ENCODE measurements at places on chromosomes 1 and 21.

- H3K27ac ChIP-seq, result no peak overlapping the region
- H3K4me3 ChIP-seq, result no peak overlapping the region
- DNase-seq, result peak; percentile 58
- no peaks in the 10 kb centered on the region for H3K4me1 ChIP-seq
Observed at GRCh38 chr21:44379515-44379848, 26.1 kb downstream of the TRPM2 start.

DNA sequence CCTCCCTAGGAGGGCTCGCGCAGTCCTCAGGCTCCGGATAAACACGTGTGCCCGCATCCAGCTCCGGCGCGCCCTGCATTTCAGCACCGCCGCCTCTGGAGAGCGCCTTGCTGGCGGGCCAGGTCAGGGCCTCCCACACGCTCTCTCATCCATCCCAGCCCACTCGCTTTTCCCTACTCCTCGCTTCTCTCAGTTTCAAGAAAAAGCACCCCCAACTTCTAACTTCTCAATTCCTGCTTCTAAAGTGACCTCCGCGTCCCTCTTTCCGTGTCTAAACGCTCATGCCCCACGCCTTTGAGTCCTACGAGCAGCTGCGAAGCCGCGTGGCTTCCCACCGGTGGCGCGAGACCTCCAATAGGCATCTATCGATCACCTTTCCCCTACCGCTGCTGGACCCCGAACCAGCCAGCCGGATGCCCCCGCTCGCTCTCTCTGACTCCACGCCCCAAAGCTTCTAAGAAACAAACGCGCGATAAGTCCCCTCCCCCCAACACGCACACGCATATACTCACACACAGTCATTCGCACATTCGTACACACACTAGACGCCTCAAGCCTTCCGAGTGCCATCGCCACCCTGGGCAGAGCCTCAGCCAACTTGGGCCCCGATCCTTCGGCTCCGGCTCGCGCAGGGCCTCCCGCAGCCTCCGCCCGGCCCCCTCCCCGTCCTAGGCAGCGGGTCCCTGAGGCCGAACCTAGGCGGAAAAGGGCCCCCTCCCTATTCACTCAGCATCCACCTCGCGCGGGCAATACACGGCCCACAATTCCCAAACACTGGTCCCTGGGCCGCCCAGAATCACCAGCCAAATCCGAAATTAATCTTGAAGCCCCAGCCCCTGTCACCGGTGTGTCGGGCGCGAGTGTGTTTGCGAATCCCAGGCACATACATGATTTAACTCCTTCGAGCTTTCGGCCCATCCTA is 1.1 kb downstream of the NMNAT2 start:
- H3K27ac ChIP-seq, result no peak overlapping the region
- no peaks in the 10 kb centered on the region for H3K36me3 ChIP-seq
- no peak overlapping the region for H3K4me3 ChIP-seq
- peaks cover 10% of the 10 kb centered on the region for H3K27me3 ChIP-seq
- peak; percentile 92 for DNase-seq
- H3K4me1 ChIP-seq, result peaks cover 13% of the 10 kb centered on the region

GRCh38 chr1:200180821-200181220 is 153.3 kb downstream of the NR5A2 start:
- H3K4me3 ChIP-seq, result no peak overlapping the region
- no peaks in the 10 kb centered on the region for H3K27me3 ChIP-seq
- no peak overlapping the region for H3K27ac ChIP-seq
- H3K36me3 ChIP-seq, result no peaks in the 10 kb centered on the region
- H3K4me1 ChIP-seq, result no peaks in the 10 kb centered on the region

DNA sequence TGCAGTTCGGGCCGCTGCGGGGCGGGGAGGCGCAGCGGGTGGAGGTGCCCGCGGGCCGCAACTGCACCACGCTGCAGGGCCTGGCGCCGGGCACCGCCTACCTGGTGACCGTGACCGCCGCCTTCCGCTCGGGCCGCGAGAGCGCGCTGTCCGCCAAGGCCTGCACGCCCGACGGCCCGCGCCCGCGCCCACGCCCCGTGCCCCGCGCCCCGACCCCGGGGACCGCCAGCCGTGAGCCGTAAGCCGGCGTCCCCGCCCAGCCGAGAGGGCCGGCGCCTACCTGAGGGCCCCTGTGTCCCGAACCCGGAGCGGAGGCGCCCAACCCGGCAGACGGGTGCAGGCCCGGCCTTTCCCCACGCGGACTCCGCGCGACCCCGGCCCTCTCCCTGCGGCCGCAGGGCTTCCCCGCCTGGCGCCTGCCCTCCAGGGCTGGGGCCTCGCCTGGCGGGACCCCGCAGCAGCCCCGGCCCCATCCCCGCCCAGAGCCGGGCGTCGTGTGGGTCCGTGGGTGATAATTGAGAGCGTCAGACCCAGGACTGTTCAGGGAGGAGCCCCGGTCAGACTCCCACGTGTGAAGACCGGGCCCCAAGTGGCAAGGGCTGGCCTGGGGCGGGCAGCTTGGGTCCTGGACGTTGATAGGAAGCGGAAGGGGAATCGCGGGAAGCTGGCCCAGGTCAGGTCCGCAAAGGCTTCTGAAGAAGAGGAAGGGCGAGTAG is 4.2 kb downstream of the VWA1 start:
- H3K4me3 ChIP-seq, result no peak overlapping the region
- DNase-seq, result no peak
- H3K27ac ChIP-seq, result no peak overlapping the region

GRCh38 chr21:36734367-36735200 is 35.7 kb downstream of the SIM2 start:
- no peak overlapping the region for H3K27ac ChIP-seq
- no peaks in the 10 kb centered on the region for H3K4me1 ChIP-seq
- no peaks in the 10 kb centered on the region for H3K36me3 ChIP-seq
- DNase-seq, result no peak

GRCh38 chr1:186503190-186503589 is 42.3 kb upstream of the PDC start:
- no peak for DNase-seq
- H3K4me3 ChIP-seq, result no peak overlapping the region
- H3K27me3 ChIP-seq, result no peaks in the 10 kb centered on the region
- no peaks in the 10 kb centered on the region for H3K36me3 ChIP-seq
- no peaks in the 10 kb centered on the region for H3K4me1 ChIP-seq

DNA sequence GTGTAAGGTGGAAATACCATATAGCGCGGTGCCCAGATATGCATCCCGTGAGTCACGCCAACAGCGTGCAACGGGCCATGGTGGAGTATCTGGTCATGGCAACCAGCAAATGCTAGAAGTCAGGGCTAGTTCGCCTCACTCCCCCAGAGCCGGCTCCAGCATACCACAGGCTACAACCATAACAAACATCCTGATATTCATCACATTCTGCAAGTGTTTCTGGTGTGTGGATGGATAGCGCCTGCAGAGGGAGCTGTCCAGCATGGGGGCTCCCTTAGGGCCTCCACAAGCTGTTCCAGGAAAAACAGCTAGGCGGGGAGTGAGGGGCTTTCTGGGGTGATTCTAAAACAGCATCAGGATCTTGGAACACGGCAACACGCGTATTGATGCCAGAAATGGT is 6.8 kb downstream of the C1orf198 start:
- H3K36me3 ChIP-seq, result no peaks in the 10 kb centered on the region
- H3K27ac ChIP-seq, result no peak overlapping the region
- no peak overlapping the region for H3K4me3 ChIP-seq
- no peak for DNase-seq
- H3K4me1 ChIP-seq, result no peaks in the 10 kb centered on the region
- no peaks in the 10 kb centered on the region for H3K27me3 ChIP-seq

GRCh38 chr1:80365359-80366021 is 1359.0 kb upstream of the ADGRL4 start:
- H3K27ac ChIP-seq, result no peak overlapping the region
- no peaks in the 10 kb centered on the region for H3K4me1 ChIP-seq
- no peaks in the 10 kb centered on the region for H3K27me3 ChIP-seq
- no peak overlapping the region for H3K4me3 ChIP-seq
- DNase-seq, result no peak

DNA sequence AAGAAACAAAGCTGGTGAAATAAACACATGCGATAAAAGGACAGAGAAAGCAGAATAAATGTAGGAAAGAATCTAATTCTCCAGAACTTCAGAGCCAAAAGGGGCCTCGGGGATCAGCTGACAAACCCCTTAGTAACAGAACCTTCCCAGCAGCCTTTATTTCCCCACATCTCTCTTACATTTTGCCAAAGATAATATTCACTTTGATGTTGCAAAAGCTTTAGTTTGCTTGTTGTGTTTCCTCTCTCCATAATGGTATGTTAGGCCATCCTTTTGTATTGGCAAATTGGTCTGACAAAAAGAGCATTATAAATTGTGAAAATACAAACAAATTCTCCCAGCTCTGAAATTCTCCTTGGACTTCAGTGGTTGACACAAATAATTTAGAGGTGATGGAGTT is 54.9 kb downstream of the OPTC start:
- H3K4me3 ChIP-seq, result no peak overlapping the region
- H3K27me3 ChIP-seq, result no peaks in the 10 kb centered on the region
- no peaks in the 10 kb centered on the region for H3K36me3 ChIP-seq

DNA sequence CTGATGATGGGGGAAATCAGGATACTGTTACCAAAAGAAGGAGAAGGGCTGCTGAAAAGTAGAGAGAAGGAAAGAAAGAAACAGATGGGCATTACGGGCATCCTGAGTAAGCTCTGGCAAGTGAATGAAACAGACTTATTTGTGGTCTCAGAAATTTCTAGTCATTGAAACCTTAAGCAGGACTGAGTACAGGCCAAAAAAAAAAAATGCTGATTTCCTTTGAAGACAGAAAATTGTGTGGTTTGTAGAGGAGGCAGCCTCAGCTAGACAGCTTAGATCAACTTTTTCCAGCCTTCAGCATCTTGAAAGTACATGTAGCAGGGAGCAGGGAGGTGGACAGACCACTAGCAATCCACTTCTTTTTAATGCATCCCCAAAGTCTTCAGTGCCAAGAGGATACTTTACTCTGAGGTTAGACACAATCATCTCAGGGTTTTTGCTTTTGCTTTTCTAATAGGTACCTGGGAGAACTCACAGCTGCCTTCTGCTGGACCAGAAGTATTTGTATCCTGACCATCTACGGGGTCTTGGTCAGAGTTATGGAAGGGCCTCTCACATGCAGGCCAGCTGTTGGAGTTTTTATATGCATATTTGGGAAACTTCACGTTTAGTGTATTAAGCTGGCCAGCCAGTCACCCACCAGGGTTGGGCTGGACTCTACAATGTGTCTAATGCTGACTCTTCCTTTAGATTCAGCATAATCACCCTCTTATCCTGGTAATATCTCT is 10.6 kb upstream of the CAPZB start:
- no peak for DNase-seq
- no peak overlapping the region for H3K27ac ChIP-seq
- H3K27me3 ChIP-seq, result no peaks in the 10 kb centered on the region

DNA sequence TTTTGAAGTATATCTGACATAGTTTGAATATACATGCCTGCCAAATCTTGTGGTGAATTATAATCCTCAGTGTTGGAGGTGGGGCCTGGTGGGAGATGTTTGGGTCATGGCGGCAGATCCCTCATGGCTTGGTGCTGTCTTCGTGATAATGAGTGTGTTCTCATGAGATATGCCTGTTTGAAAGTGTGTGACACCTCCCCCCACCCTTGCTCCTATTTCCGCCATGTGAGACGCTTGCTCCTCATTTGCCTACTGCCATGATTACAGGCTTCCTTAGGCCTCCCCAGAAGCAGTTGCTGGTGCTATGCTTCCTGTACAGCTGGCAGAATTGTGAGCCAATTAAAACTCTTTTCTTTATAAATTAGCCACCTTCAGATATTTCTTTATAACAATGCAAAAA is 436.6 kb upstream of the BEND5 start:
- no peak for DNase-seq
- H3K4me3 ChIP-seq, result no peak overlapping the region
- H3K4me1 ChIP-seq, result no peaks in the 10 kb centered on the region
- no peaks in the 10 kb centered on the region for H3K27me3 ChIP-seq
- no peaks in the 10 kb centered on the region for H3K36me3 ChIP-seq

- H3K27me3 ChIP-seq, result no peaks in the 10 kb centered on the region
- DNase-seq, result no peak
- no peaks in the 10 kb centered on the region for H3K36me3 ChIP-seq
- H3K27ac ChIP-seq, result no peak overlapping the region
- no peak overlapping the region for H3K4me3 ChIP-seq
- H3K4me1 ChIP-seq, result no peaks in the 10 kb centered on the region
Observed at GRCh38 chr1:87044424-87044823, 130.0 kb downstream of the HS2ST1 start.

DNA sequence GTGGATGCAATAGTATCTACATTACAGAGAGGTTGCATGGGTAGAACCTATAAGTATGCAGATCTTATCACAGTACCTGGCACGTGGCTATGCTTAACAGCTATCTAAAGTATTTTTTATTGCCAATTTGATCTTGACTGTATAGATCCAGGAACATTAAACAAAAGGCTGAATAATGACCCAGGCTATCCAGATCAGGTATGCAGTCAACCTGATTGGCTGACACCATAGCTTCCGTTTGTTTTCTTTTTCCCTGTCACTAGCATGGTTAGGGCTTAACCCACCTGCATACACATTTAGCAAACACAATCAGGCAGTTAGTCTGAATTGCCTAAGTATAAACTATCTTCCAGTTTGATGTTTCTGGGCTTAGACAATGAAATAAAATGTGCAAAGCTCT is 264.9 kb upstream of the PLXNA2 start:
- no peaks in the 10 kb centered on the region for H3K36me3 ChIP-seq
- no peaks in the 10 kb centered on the region for H3K4me1 ChIP-seq
- H3K27ac ChIP-seq, result no peak overlapping the region
- H3K27me3 ChIP-seq, result no peaks in the 10 kb centered on the region
- no peak overlapping the region for H3K4me3 ChIP-seq

DNA sequence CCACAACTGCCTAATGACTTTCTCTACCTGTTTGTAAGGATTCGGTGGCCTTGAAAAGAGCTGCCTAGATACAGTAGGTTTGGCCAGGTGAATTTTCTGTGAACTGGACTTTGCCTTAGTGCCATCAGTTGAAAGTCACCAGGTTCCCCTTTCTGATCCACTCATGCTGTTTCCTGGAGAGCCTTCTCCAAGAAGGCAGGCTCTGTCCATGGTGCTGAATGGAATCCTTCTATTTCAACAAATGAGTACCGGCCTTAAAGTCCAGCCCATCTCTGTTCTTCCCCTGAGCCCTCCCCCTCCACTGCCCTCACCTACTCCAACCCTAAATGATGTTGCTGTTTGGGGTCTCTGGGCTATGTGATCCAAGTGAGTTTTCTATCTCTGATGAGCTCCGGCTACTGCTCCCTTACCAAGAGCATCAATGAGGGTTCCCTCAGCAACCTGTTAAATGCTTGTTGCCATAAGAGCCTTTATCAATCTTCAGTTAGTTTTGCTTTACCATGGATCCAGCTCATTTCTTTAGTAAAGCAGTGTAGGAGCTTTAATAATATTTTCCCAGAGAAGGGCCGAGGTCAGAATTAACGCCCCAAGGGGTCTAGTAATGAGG is 500.4 kb downstream of the PTPRU start:
- no peaks in the 10 kb centered on the region for H3K27me3 ChIP-seq
- peak; percentile 91 for DNase-seq
- H3K4me3 ChIP-seq, result no peak overlapping the region
- no peaks in the 10 kb centered on the region for H3K4me1 ChIP-seq
- H3K36me3 ChIP-seq, result no peaks in the 10 kb centered on the region
- no peak overlapping the region for H3K27ac ChIP-seq

- DNase-seq, result no peak
- H3K27me3 ChIP-seq, result no peaks in the 10 kb centered on the region
- H3K4me3 ChIP-seq, result no peak overlapping the region
- no peaks in the 10 kb centered on the region for H3K36me3 ChIP-seq
- H3K4me1 ChIP-seq, result no peaks in the 10 kb centered on the region
Observed at GRCh38 chr1:40722622-40723021, 31.1 kb downstream of the NFYC start.

Data from kidney (tissue), 22 donors.